ENCODE measurements at places on chromosomes 6 and 20. TPM values are rescaled to one million over a fixed set of nuclear protein-coding genes. Genes with fewer than 3 reads are reported as not detected.

- DNase-seq, result no peak
Measured at GRCh38 chr6:46246081-46246480, 75.3 kb upstream of the ENPP5 start.

OGFRL1 gene
- 7.3 TPM for polyA plus RNA-seq

- DNase-seq, result no peak
Measured at GRCh38 chr6:5712349-5713215, 294.1 kb downstream of the NRN1 start.

- no peak for DNase-seq
Measured at GRCh38 chr6:28478518-28478917, 35.2 kb upstream of the ZSCAN23 start.

DNA sequence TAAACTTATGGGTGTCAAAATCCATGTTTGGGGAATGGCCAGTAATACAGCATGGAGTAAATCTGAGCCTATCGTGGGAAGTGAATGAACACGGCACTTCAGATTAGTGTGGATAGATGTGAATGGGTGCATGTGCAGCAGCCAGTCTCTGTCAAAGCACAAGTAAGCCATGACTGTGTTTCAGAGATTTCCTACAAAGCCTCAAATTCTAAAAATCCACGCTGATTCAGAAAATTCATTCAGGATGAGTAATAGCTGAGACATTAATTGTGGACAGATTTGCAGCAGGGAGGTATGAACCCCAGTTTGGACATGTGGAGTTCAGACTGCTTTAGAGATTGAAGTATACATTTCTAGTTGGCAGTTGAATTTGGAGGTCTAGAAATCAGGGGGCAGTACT is 115.1 kb downstream of the QKI start:
- DNase-seq, result no peak

GRCh38 chr6:14707971-14708465 is 537.9 kb upstream of the JARID2 start:
- no peak for DNase-seq

- no peak for DNase-seq
Measured at GRCh38 chr6:71967436-71967835, 81.1 kb downstream of the RIMS1 start.

DNA sequence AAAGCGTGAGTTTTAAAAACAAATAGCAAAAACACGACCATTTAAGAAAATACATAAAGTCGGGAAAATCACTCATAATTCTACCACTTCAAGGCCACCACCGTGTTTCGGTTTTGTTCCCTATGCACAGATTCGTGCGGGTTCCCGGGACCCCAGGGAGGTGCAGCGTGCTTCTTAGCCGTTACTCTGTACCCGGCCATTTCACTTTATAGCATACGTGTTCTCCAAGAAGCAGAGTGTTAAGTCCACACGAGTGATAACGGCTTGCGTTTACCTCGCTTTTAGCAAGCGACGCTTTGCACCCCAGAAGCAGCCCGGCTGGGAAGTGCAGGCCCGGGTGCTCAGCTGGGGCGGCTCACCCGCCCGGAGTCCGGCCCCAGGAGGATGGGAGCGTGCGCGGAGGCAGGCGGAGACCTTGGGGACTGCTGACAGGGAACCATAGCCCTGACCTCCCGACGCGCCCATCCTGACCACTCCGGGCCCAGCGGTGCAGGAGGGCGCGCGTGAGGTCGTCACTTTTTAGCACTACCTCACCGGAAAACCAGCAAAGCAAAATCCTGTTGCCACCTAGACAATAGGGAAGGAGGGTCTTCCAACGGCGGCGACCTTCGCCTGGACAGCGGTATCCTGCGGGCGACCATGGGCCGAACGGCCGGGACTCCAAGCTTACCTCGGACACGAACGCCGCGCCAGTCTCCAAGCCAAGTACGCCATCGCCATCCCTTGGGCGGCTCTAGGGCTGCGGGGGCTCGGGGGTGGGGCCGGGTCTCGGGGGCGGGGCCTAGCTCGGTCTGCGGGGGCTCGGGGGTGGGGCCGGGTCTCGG is at the start of gene ECI2:
Gene ECI2 (minus strand): TSS at position 735 of the 824 bp plus-strand sequence. CDS start 15 bp downstream, at position 720.
- no peak for DNase-seq

SOX18 gene
- 10.8 TPM for polyA plus RNA-seq

OR2J3 gene
- not detected for polyA plus RNA-seq

GABRR1 gene
- 0.38 TPM for polyA plus RNA-seq

ETV7 gene
- polyA plus RNA-seq, result not detected

DNA sequence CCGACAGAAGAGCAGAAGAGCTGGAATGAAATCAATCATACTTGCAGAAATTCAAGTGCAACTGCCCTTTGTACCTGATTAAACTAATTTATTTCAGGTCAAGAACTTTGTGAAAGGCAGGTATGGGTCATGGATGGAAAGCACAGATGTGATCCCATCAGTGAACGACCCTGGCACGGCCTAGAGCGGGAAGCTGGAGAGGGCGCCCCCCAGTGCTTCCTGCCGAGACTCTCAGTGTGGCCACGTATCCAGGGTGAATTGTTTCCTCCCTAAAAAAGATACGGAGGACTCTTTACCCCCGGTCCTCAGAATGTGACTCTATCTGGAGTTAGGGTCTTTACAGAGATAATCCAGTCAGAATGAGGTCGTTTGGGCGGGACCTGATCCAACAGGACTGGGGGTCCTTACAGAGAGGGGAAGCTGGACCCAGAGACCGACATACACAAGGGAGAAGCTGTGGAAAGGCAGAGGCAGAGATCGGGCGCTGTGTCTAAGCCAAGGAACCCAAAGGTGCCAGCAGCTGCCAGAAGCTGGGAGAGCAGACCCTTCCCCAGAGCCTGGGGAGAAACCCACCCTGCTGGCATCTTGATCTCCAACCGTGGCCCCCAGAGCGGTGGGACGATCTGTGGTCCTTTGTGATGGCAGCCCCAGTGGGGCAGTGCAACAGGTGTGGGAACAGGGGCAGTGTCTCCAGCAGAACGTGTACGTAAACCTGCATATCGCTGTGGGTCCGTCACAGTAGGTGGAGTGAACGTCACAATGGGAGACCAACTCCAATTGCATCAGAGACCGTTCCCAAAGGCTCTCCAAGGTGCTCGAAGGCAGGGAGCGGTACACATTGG is 91.9 kb downstream of the TAF4 start:
- DNase-seq, result no peak

- DNase-seq, result no peak
Measured at GRCh38 chr6:143007646-143008045, 53.0 kb upstream of the AIG1 start.

TFAP2D gene
- polyA plus RNA-seq, result not detected

DNA sequence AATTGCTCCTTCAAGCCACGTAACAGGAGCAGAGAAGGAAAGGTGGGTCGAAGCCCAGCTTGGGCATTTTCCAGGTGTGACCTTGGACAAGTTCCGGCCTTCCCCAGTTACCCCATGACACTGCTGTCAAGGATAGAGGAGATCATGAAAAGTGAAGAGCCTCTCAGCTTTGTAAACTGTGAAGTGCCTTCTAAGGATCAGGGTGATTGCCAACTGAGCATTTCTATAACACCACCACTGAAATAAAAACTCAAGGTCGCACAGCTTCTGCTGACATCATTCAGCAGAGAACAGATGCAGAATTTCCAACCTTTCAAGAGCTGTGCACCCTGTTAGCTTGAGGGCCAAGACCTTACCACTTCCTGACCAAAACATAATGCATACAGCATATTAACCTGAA is 24.0 kb upstream of the ZMYND8 start:
- no peak for DNase-seq

GRCh38 chr20:41356951-41357350 is 9.7 kb downstream of the EMILIN3 start:
- DNase-seq, result no peak

- no peak for DNase-seq
Measured at GRCh38 chr6:1872649-1873131, 263.0 kb downstream of the FOXC1 start.

- DNase-seq, result no peak
Measured at GRCh38 chr6:9620263-9620662, 794.6 kb downstream of the TFAP2A start.

RIPOR3 gene
- 7.5 TPM for polyA plus RNA-seq

BPIFB2 gene
- polyA plus RNA-seq, result not detected

F13A1 gene
- polyA plus RNA-seq, result 27.4 TPM

DNA sequence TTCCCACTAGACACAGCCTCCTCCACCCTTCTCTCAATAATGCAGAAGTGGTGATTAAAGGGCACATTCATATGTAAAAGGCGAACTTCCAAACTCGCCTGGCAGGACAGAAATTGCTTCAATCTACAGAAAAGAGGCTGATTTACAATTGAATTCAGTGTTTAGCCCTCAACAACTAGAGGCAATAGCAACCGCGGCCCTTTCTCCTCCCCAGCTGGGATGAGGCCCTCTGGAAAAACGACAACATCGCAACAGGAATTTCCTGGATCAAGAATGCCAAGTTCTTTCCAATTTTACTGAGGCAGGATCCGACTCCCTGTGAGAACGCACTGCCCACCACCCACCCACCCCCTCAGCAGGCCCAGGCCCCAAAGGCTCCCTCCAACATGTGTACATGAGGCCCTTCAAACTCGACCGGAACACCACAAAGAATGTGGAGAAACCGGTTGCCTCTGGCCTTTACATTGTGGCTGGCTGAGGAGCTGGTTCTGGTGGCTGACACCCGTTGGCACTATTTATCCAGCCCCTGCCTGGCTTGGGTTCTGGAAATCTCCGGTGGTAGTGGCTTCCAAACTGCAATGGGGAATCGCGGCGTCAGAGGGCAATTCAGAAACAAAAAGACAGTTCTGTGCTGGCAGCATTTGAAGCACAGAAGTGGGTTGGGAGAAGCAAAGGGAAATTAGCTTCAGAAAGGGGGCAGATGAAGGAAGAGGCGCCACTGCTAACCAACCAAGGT is 36.8 kb downstream of the ZMYND8 start:
- no peak for DNase-seq

GRCh38 chr20:46572153-46572552 is 21.7 kb upstream of the OCSTAMP start:
- no peak for DNase-seq

MOXD1 gene
- polyA plus RNA-seq, result 2.8 TPM

DNA sequence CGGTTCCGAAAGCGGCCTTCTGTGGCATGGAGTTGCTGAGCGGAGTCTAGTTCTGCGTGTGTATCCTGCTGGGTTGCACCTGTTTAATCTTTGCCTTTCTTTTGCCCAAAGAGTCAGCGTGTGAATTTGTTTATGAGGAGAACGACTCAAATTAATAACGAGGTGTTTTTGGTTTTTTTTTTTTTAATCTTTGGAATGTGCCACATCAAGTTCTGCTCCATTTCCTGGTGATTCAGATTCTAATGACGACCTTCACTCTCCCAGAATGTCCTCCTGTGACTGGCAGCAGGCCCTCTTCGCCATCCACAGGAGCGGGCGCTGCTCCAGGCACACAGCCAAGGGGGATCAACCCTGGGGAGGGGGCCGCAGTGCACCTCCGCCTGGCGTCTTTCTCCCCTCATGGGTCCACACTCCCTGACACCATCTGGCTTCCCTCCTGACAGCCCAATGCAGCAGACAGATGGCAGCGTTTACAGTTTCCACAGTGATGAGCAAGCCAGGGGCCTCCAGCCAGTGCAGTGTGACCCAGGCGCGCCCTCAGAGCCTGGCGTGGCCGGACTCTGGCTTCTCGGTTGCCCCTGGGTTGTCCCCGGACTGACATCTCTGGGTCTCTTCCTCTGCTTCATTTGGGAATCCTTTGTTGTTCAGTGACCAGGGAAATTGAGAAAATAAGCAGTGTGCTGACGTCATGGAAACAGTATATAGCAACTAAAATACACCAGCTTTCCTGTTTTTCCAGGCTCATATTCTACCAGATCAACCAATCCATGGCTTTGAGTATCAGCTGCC is 27.5 kb upstream of the AFDN start:
- DNase-seq, result no peak

- no peak for DNase-seq
Measured at GRCh38 chr6:48840896-48841295, 622.2 kb downstream of the MMUT start.

CDH4 gene
- 1.2 TPM for polyA plus RNA-seq

- no peak for DNase-seq
Measured at GRCh38 chr6:112839525-112839961, 492.4 kb downstream of the RFPL4B start.

DNA sequence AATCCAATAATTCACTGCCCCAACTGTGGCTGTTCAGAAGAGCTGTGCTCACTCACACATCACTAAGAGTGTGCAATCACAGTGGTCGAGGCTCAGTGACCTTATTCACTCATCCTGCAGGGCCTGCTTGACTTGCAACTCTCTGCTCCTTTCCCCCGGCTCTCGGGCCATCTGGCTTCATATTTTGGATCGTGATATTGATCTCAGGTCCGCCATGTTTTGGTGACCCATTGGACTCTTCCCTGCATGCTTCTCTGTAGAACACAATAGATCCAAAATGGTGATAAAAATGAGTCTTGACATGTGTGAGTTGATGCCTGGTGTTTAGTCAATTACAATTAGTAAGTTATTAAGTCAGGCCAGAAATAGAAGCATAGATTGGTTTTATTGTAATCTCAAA is 313.9 kb upstream of the SOX4 start:
- DNase-seq, result no peak

DNA sequence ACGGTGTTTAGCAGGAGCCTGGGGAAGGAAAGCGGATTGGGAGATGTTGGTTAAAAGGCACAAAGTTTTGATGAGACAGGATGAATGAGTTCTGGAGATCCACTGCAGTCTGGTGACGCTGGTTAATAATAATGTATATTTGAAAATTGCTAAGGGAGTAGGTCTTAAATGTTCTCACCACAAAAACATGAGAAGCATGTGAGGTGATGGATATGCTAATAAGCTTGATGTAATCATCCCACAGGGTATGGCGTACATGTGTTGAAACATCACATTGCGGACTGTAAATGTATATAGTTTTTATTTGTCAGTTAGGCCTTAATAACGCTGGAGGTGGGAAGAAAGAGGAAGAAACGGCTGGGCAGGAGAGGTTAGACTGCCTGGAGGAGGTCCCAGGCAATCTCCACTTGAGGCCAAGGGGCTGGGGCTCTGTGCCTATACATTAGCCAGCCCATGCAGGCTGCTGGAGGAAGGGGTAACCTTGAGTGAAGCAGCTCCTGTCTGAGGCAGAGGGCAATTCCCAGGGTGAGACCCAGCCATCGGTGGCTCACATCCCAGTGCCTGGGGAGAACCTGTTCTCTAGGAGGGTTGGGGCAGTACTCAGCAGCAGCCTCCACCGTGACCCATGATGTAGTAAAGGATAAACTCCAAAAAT is 188.2 kb upstream of the QKI start:
- DNase-seq, result no peak

DNA sequence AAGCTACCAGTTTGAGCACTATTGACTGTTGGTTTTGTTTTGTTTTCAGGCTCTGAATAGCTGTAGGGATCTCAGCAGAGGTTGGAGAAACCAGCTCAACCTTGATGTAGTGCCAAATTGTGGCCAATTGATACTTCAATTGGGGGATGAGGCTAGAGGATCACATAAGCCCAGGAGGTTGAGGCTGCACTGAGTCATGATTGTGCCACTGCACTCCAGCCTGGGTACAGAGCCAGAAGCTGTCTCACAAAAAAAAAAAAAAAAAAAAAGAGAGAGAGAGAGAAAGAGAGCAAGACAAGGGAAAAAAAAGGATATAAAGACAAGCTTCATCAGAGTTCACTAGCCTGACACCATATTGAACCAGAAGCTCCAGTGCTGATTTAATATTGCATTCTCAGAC is 702.1 kb downstream of the FRK start:
- no peak for DNase-seq

Data from forelimb muscle (tissue), 1 donor.